ENCODE measurements at places on chromosomes 5 and 9.

GRCh38 chr9:70085241-70085640, 41.6 kb downstream of the MAMDC2 start:
- no peak for DNase-seq

DNA sequence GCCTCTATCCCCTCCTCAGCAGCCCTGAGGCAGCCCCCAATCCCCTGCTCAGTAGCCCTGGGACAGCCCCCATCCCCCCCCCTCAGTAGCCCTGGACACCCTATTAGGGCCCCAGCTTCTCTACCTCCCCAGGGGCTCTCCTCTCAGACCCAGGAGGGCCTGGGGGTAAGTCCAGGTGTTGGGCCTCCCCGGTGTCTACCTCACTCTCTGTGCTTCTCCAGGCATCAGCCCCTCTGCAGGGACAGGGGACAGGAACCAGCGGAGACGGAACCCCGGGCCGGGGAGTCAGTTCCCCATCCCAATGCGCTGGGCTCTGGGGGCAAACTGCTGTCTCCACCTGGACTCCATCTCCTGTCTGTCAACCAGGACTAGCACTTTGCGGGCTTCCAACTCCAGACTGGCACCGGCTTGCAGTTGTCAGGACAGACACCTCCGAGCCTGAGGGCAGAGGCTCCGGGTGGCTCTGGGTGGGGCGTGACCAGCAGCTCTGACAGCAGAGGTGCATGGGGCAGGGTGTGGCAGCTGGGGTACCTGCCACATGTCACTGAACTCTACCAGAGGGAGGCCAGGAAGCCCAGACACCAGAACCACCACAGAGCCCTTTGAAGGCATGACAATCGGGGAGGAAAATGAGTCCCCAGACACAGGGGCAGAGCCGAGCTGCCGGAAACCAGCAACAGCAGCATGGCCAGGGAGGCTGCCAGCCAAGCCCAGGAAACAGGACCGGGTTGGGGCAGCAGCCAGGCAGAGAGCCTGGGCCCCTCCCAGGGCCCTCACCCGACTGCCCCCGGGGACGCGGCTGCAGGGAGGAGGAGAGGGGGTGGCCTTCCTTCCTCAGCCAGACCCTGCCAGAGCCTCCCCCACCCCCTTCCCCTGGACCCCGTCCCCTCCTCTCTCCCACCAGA, 17.7 kb upstream of the UBAC1 start:
- peak; percentile 89 for DNase-seq

GRCh38 chr5:3116366-3116765, 364.9 kb upstream of the IRX2 start:
- DNase-seq, result no peak

DNA sequence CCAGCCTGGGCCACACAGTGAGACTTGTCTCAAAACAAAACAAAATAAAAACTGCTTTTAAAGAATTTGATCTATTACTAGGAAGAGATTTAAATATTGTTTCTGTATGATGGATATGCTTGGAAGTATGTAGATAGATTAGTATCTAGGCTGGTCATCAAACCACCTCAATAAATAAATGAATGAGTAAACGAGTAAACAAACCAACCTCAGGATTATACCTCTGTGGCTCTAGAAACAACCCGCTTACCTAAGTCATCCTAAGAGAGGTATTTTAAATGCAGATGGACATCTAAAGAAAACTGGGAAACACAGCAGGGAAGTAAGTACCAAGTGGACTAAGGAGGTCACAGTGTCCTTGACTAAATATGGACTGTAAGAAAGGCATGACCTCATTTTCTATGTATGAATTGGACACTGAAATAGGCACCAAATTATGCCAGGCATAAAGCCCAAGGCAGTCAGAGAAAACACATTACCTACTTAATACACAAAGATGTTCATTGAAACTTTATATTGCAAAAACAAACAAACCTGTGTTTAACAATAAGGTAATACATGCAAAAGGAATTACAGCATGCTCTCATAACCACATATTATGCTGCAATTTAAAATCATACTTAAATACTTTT, 7.3 kb downstream of the ANKH start:
- DNase-seq, result no peak

- no peak for DNase-seq
Measured at GRCh38 chr9:93677048-93677571, 100.7 kb downstream of the PHF2 start.

- no peak for DNase-seq
Measured at GRCh38 chr5:18048449-18048848, 414.2 kb downstream of the TAF11L14 start.

DNA sequence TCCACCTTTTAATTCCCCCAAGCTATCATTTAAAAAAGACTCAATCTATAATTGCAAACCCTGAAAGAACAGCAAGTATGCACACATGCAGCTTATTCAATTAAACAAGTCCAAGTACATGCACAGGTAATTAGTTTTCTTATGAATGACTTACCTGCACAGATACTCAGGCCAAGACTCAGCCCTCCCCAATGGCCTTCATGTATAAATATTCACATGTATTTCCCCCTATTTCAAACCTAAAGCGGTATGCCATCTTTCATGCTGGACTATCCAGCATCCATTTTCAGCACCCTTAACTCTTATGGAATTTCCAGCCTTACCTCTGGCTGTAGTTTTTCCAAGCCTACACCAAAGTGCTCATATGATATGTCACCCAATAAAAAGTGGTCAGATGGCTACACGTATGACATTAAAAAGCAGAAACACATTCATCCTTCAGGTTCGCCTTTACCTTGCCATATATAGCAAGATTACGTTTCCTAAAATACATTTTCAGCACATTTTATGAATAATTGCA, 205.5 kb downstream of the MEF2C start:
- no peak for DNase-seq

DNA sequence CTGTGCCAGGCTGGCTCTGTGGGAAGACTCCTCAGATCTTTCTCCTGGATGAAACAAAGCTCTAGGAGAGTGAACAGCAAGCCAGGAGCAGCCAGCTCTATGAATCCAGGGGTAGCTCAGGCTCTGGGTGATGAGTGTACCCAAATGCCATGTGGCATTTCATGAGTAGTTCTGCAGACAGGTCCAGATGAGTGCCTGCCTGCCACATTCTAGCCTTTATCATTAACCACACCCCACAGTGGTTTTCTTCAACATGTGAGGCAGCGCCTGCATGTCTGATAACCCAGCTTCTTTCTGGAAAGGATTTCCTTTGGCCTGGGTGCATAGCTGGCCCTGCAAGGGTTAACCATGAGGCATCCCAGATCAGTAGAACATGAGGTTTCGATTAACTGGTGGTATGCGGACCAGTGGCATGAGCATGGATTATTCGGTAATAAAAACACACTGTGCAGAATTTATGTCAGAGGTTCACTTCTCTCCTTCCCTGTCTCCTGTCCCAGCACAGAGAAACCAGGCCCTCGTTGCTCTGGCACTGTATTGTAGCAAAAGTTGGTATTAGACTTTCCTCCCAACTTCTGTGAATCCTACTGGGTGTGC, 381.9 kb upstream of the ZNF462 start:
- no peak for DNase-seq

DNA sequence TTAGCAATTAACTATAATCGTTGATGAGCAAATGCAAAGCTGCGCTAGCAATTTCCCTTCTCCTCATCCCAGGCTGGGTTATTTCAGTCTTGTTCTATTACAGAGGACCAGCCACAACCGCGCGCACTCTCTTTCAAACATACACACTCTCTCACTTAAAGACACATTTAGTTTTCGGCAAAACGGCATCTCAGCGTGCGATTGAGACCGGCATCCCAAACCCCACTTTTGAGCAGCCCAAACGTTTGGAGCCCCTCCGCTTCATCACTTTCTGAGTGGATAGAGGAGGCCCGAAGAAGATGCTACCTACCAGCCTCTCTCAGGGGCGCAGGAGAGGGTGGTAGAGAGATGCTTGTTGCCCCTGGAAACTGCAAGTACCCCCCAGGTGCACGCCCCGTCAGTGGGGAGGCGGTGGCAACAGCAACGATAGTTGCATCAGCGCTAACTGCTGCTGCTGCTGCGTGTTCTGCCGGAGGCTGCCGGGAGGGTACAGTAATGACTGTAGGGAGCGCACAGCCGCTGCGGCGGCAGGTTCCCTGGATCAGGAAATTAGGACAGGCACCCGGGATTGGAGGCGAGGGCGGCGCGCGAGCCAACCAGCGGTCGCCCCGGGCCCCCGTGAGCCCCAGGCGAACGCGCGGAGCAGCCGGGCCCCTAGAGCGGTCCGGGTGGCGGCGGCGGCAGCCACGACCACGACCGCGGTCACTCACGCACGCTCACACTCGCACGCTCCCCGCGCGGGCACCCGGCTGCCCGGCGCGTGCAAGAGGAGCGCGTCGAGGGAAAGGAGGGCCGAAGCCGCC, 467 bp upstream of the VLDLR start:
- no peak for DNase-seq

- DNase-seq, result no peak
Measured at GRCh38 chr5:32687499-32687831, 23.7 kb upstream of the NPR3 start.

DNA sequence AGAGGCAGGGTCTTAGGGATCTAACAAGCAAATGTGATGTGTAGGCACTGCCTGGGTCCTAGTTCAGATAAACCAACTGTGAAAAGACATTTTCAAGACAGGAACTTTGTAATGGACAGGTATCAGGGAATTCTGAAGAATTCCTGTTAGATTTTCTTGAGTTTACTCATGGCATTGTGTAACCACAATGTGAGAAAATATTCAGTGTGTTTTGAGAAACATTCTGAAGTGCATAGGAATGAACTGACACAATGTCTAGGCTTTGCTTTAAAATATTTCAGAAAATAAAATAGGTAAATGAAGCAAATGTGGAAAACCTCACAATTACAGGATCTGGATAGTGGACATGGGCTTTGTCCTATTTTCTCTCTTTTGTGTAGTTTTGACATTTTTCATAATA, 15.2 kb upstream of the AFAP1L1 start:
- no peak for DNase-seq

DNA sequence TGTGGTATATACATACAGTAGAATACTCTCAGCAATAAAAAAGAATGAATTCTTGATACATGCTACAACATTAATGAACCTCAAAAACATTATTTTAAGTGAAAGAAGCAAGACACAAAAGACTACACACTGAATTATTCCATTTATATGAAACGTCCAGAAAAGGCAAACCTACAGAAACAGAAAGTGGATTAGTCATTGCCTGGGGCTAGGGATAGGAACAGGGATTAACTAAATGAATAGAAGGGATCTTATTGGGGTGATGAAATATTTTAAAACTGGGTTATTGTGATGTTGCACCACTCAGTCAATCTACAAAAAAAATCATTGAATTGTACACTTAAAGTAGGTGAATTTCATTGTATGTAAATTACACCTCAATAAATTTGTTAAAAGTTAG, 326.7 kb downstream of the PIK3R1 start:
- no peak for DNase-seq

DNA sequence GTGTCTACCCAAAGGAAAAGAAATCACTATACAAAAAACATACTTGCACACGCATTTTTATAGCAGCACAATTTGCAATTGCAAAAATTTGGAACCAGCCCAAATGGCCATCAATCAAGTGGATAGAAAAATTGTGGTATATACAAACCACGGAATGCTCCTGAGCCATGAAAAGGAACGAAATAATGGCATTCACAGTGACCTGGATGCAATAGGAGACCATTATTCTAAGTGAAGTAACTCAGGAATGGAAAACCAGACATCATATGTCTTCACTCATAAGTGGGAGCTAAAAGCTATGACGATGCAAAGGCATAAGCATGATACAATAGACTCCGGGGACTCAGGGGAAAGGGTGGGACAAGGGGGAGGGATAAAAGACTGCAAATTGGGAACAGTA, 78.4 kb downstream of the ENC1 start:
- DNase-seq, result no peak

DNA sequence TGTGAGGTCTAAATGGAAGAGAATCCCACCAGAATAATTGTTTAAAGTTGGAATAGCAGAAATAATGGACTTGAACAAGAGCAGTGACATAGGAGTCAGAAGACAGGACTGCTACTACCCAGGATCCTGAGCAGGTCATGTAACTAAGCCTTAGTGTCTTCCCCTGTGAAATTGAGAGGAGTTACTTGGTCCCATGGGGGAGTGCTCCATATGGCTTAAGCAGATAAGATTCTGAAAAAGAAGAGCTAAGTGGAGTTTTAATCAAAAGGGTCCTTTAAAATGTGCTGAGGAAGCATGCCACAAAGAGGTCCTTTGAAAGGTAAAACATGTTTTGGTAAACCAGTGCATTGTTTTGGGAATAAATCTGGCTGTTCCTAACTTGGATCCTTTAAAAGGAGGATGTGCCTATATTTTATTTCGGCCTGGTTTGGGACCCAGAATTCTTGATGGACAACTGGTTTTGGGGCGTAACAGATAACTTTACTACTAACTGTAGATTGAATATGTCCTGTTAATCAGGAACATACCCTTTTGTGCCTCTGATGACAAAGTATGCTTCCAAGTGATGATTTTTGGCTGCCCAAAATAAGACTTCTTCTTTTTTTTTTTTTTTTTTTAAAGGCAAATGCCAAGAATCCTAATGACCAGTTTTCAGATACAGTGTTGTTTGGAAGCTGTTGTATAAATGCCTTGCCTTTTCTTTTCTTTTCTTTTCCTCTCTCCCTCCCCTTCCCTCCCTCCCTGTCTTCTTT, 5.7 kb downstream of the RCL1 start:
- DNase-seq, result no peak

GRCh38 chr5:50768634-50769033, 102.2 kb downstream of the PARP8 start:
- no peak for DNase-seq

DNA sequence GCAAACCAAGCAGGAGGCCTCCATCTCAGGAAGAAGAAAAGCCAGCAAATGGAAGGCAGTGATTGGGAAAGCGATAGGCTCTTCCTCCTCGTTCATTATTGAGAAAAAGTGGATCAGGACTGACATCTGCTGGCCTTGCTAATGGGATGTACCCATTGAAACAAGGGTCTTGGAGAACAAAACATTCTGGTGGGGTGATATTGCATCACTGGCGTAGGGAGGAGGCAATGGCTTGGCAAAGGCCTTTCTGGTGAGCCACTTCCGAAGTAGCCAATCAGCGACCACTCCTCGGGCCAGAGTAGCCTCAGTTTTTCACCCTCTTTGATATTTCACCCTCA, 86.7 kb upstream of the NFIB start:
- no peak for DNase-seq

GRCh38 chr5:124036786-124037185, 524.8 kb downstream of the CSNK1G3 start:
- no peak for DNase-seq

GRCh38 chr5:108747774-108748400, at the start of gene FER:
FER (plus strand) TSS chr5:108747897; CDS start chr5:108798183, 50,286 bp downstream.
- peak; percentile 81 for DNase-seq

Data from CD4-positive, CD25-positive, alpha-beta regulatory T cell (primary cell).